CD4-positive, alpha-beta T cell treated with Interleukin-21 for 1 hour (primary cell): ENCODE measurements at places on chromosomes 5 and 9.
A peak's percentile ranks its signal among the peaks of the same experiment; 100 is the strongest.

GRCh38 chr5:17282283-17283120, 65.1 kb downstream of the BASP1 start:
- DNase-seq = no peak

DNA sequence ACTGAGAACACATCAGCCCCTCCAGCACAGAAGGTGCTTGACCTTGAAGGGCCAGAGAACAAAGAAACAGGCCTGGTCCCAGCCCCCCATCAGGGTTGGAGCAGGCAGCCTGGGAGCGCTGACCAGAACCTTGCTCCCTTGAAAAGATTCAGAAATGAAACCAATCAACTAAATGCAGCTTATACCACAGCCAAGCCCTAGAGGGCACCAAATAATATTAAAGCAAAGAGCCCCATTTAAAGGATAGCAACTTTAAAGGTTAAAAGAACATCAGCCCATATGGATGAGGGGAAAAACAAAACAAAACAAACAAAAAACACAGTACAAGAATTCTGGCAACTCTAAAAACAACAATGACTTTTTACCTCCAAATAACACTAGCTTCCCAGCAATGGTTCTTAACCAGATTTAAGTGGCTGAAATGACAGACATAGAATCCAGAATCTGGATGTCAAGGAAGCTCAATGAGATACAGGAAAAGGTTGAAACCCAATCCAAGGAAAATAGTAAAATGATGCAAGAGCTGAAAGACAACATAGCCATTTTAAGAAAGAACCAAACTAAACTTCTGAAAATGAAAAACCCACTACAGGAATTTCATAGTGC, 471.9 kb downstream of the MTRR start:
- DNase-seq = no peak

GRCh38 chr9:133876144-133876543, 116.0 kb downstream of the VAV2 start:
- DNase-seq = no peak

GRCh38 chr9:118643118-118643517, 726.1 kb downstream of the BRINP1 start:
- no peak for DNase-seq

DNA sequence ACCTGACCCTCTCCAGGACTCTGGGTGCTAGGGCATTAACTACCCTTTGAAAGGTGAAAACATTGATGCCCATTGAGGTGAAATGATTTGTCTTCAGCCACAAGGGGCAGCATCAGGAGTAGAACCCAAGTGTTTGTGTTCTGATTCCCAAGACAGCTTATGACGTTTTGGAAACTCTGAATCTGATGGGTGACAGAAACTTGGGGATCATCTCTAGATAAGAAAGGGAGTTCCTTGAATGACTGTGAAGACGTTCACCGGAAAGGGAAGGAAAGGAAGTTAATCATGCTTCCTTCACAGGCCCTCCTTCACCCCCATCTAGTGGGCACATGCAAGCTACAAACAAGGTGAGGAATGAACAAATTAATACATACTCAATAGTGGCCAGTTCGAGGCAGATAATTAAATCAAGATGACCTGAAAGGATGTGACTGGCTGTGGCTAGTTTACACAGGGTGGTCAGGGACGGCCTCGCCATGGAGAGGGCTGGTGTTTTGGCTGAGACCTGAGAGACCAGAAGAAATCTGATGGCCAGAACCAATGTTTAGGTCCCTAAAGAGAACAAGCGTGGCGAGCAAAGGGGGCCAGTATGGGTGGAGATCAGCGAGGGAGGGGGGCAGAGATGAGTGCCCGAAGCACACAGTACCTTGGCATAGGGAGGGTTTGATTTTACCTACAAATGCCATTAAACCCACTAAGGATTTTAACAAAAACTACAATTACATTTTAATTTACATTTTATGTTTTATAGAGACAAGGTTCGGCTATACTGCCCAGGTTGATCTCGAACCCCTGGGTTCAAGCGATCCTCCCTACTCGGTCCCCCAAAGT, 937 bp upstream of the SLC26A2 start:
- peak; percentile 73 for DNase-seq

GRCh38 chr5:54171645-54172384, 138.6 kb downstream of the ARL15 start:
- no peak for DNase-seq

- no peak for DNase-seq
These were observed 76.6 kb upstream of the ASTN2 start for GRCh38 chr9:117491491-117491890.

DNA sequence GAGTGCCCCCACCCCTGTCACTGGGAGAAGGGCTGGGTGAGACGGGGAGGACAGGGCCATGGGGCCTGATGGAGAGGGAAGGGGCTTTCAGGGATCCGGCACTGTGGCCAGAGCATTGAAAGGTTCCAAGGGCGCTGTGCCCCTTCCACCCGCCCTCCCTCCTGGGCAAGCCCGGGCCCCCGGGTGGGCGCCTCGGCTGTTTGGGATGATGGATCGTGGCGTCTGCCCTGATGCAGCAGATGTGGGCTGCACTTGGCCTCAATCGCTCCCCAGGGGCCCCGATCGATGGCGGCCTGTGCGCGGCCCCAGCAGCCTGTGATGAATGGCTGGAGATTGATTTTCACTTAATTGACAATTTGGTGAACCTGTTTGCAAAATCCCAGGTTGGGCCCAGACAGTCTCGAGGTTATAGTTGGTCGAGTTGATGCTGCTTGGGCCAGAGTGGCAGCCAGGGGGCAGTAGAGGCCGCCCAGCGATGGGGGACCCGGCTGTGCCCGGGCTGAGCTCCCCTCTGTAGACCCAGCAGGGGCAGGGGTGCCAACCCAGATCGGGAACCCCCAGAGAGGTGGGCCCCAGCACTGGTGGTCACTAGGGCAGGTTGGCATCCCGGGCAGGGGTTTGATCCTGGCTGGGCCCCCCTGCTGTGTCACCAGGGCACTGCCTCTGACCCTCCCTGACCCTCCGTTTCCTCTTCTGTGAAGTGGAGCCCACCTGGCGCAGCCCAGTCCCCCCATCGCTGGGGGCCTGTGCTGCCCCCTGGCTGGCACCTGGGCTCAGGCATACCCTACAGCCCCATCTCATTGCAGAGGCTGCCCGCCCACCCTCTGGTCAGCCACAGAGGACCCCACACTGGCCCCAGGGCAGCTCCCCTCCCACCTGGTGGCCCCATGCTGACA, 34.7 kb downstream of the LHX3 start:
- DNase-seq = peak; percentile 42

DNA sequence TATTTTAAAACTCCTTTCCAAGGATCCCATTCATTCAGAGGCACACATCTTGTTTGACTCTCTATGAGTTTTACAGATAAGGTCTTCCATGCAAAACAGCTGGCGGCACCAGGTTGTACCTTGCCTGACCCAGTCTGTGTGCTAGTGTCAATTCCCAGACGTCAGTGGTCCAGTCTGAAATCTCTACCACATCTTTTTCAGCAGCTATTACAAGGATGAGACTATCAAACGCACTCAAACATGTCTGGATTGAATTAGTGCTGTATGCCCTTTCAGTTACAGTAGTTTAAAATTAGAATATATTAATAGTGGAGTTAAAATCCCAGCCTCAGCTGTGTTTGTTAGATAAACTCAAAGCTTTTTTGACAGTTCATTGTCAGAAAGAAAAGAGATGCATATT, 11.7 kb downstream of the CDC14B start:
- DNase-seq = no peak
